ENCODE measurements at places on chromosomes 5 and 9.
A peak's percentile ranks its signal among the peaks of the same experiment; 100 is the strongest.

- peak; percentile 77 for DNase-seq
Observed at GRCh38 chr9:137445275-137445807, 4.2 kb upstream of the ENTPD8 start.

- peak; percentile 43 for DNase-seq
Observed at GRCh38 chr9:69801989-69802388, 18.6 kb upstream of the CFAP95 start.

- peak; percentile 33 for DNase-seq
Observed at GRCh38 chr5:77129391-77129990, 42.4 kb upstream of the ZBED3 start.

- no peak for DNase-seq
Observed at GRCh38 chr9:127132921-127133647, 10.6 kb upstream of the ANGPTL2 start.

- DNase-seq: peak; percentile 83
Observed at GRCh38 chr9:91071184-91071990, 269.8 kb downstream of the SYK start.

GRCh38 chr9:5438301-5439162 is 807 bp upstream of the PLGRKT start:
- DNase-seq: peak; percentile 48

DNA sequence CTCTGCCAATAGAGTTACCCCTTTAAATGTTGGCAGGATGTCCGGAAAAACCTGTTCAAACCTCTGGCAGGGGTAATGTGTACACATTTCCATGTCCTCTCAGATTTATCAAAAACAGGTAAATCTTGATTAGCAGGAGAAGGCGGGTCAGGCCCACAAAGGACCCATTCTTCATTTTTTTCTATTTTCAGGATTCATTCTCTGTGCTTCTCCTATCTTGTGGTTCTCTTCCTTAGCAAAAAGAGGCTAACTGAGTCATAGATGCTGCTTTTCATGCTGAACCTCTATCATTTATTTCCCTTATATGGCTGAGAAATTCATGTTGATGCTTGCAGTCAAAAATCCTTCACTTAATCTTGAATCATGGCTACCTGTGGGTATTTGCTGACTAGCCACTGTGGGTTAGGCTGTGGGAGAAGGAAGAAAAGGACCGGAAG is 112.7 kb upstream of the IQGAP2 start:
- DNase-seq: no peak

DNA sequence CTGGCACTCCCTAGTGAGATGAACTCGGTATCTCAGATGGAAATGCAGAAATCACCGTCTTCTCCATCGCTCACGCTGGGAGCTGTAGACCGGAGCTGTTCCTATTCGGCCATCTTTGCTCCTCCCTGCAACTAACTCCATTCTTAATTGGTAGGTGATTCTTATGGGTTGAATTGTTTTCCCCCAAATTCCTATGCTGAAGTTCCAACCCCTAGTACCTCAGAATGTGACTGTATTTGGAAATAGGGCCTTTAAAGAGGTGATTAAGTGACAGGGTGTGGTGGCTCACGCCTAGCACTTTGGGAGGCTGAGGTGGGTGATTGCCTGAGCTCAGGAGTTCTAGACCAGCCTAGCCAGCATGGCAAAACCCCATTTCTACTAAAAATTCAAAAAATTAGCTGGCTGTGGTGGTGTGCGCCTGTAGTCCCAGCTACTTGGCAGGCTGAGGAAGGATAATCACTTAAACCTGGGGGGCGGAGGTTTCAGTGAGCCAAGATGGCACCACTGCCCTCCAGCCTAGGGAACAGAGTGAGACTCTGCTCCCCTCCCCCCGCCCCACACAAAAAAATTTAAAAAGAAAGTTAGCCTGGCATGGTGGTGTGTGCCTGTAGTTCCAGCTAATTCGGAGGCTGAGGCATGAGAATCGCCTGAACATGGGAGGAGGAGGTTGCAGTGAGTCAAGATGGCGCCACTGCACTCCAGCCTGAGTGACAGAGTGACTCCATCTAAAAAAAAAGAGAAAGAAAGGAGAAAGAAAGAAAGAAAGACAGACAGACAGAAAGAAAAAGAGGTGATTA is 25.2 kb upstream of the FOCAD start:
- peak; percentile 22 for DNase-seq

DNA sequence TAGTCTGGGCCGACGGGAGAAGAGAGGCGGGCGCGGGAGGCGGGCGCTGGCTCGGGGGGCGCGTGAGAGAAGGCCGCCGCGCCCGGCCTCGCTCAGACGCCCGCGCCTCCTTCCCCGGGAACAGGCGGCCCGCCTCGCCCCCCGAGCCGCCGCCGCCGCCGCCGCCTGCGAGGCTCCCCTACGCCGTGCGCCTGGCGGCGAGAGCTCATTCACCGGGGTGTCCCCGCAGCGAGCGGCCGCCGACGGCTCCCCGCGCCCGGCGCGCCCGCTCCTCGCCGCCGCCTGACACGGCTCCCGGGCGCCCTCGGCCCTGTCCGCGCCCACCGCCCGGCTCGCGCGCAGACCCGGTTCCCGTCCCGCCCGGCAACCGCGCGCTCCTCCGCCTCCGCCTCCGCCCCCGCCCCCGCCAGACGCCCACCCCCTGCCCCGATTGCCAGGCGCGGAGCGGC is at the start of gene GNAQ:
GNAQ (minus strand) TSS at position 368 of the 449 bp plus-strand sequence. CDS start 576 bp downstream, outside the sequence.
- no peak for DNase-seq

DNA sequence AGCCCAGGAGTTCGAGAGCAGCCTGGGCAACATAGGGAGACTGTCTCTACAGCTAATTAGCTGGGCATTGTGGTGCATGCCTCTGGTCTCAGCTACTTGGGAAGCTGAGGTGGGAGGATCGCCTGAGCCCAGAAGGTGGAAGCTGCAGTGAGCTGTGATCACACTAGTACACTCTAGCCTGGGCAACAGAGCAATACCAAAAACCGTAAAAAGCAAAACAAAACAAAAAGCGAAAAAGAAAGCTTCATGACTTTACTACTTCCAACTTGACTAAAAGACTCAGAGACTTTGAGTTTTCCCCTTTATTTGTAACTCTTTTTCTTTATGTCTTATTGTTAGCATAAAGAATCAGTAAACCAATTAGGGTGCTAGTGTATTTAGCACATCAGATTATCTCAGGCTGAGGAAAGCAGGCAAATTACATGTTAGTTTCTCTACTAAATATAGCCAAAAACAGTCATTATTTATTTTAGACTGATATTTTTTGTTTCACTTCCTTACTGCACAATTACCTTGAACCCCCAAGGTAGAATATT is 5.4 kb downstream of the RAD17 start:
- no peak for DNase-seq

- peak; percentile 50 for DNase-seq
Observed at GRCh38 chr9:83920469-83920926, 734 bp downstream of the KIF27 start.

GRCh38 chr5:27387535-27388073 is 349.2 kb upstream of the CDH9 start:
- DNase-seq: no peak

GRCh38 chr9:128995791-128996190 is 32.3 kb downstream of the SH3GLB2 start:
- peak; percentile 95 for DNase-seq

DNA sequence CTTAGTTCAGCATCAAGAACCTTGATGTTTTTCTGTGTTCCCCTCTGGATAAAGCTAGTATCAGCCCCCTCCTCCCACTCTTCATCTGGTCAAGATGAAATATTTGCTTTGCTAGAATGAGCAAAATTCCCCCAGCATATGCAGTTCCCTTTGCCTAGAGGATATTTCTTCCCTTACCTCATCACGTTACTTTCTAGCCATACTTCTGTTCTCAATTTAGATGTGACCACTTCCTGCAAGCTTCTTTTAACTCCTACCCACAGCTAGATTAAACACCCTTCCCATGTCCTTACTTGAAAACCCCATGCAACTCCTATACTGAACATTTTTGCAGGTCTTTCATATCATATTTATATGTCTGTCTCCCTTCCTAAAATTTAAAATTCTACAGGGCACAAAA is 178.9 kb upstream of the TUSC1 start:
- no peak for DNase-seq

DNA sequence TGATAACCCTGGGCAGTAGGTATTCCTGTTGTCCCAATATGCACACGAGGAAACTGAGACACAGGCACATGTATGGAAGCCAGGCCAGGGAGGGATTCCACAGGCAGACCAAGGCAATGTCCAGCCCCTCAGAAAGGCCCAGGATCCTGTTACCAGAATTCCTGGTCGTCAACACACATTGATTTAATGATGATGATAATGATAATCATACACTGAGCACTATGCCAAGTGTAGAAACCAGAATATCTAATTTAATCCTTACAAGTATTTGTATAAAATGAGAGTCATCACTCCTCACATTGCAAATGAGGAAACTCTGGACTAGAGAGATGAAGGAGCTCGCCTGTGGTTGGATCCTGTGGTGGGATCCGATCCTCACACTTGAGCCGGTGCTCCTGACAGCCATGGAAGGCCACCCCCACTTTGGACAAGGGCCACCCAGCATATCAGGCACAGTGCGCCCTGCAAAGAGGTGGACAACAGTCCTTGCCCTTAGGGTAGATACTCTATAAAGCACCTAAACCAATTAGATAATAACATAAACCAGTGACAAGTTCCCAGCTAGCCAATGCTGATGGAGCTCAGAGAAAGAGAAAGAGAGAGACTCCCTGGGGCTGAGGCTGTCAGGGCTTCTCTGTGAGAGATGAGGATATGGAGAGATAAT is 185.3 kb downstream of the SLIT3 start:
- no peak for DNase-seq

GRCh38 chr5:139181322-139181730 is 16.8 kb downstream of the SIL1 start:
- peak; percentile 76 for DNase-seq

- no peak for DNase-seq
Observed at GRCh38 chr5:179264783-179265513, 80.3 kb downstream of the ADAMTS2 start.

DNA sequence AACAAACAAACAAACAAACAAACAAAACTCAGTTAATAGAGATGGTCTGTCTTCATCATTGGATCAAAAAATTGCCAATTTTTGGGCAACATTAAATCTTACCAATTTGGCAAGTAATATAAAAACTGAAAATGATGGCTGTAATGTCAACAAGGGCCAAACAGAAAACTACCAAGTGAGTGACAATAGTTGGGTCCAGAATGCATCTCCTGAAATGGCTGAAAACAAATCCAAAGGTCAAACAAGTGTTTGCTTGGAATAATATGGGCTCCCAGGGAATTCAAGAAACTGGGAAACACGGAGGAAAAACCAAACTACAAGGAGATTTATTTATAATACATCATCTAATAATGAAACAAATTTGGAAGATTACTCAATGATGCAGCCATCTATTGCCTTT is 25.1 kb downstream of the BAAT start:
- no peak for DNase-seq

DNA sequence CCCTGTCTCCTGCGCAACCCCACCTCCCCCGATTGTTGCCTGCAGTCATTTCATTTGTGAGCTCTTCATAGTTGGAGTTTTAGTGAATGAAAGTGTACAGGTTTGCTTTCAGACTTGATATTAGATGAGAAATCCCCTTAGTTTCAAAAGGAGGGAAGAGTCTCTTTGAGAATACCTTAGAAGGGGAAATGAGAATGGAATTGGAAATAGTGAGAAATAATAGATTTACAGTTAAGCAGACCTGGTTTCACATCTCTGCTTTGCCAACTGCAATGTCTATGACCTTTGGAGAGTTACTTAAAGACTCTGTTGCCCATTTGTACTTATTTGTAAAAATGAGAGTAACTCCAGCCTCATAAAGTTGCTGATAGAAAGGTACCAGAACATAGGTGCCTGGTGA is 120.4 kb downstream of the ZNF462 start:
- DNase-seq: no peak

DNA sequence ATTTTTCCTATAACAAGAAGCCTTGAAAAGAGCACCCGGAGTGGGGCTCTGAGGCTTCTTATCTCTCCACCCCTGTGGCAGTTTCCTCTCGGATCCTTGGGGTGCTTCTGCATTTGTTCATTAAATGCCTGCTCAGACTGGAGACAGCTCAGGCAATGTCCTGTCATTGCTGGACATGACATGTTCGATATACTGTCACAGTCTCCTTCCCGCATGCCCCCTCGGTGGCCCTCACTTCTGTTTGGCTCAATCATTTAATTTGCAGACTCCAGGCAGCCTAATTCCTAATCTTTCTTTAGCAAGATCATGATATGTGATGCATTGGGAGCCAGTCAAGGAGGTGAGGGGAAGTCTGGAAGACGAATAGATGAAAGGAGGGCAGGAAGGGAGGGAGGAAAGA is 37.5 kb upstream of the CPEB4 start:
- no peak for DNase-seq

DNA sequence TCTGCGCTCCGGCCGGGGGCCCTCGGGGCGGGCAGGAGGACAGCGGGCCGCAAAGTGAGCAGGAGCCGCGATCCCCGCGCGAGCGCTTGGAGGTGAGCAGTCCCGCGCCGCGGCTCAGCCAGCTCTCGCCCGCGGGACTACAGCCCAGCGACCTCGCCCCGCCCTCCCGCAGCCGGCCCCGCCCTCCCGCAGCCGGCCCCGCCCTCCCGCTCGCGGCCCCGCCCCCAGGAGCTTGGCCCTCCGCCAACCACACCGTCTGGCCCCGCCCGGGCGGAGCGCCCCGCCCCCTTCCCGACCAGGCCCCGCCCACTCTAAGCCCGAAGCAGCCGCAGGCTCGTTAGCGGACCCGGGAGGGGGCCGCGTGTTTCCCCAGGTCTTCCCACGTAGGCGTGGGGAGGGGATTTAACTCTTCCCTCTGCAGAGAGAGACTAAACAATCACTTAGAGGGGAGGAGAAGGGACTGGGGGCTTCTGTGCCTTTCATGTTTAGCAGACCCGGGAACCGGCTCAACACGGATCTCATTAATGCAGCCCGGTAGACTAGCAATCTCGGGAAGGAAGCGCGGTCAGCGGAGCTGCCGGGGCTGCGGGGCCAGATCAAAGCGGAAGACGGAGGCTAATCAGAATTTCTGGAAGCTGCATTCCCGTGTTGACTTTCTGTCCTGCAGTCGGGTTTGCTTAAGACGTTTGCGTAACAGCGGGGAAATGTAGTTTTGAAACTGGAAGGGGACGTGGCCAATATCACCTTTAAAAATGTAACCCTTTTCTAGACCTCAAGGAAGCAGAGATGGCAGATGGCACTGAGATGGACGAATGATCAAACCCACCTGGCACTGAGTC is at the start of gene MYO10:
MYO10 (minus strand) TSS at position 139 of the 839 bp plus-strand sequence. CDS start 480 bp downstream, outside the sequence.
- DNase-seq: peak; percentile 88

DNA sequence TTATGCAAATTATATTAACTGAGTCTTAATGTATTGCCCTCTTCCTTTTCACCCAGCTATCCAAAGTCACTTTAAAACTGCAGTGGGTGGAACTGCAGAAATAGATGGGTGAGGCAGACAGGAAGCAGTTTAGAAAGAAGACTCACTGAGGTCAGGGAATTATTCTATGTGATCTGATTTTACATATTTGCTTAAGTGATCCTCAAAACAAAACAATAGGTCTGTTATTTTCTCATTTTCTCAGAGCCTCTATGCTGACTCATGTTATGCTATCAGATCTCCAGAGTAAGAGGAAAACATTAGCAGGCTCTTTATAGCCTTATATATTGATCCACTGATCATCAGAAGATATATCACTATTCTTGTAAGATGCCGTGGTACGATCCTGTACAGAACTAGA is 63.5 kb downstream of the MRPS27 start:
- DNase-seq: peak; percentile 34

DNA sequence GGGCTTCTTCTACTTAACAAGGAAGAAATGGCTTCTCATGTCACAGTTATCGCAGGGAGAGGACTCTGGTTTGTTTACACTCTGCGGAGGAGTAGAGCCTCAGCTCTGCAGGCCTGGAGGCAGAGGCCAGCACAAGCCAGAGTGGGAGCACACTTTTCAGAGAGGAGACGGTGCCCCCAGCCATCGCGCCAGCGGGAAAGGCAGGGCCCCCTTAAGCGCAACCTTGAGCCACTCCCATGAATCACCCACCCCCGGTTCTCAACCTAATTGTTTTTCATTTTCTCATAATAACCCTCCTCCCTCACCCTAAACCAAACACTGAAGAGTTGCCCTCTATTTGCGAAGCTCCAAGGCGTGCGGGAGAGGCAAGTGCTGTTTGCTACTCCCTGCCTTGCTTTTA is 208.4 kb upstream of the TBCA start:
- no peak for DNase-seq
